Mesenteric fat pad (tissue), 1 donor: ENCODE measurements at places on chromosomes 6 and 20. TPM values are rescaled to one million over a fixed set of nuclear protein-coding genes. Genes with fewer than 3 reads are reported as not detected.

The RTN4IP1 gene
- 4.8 TPM for total RNA-seq

The FAM83C gene
- not detected for total RNA-seq

- DNase-seq, result no peak
These were observed 68.7 kb downstream of the PLAGL1 start for GRCh38 chr6:143939364-143939763.

The PGC gene
- not detected for total RNA-seq

DNA sequence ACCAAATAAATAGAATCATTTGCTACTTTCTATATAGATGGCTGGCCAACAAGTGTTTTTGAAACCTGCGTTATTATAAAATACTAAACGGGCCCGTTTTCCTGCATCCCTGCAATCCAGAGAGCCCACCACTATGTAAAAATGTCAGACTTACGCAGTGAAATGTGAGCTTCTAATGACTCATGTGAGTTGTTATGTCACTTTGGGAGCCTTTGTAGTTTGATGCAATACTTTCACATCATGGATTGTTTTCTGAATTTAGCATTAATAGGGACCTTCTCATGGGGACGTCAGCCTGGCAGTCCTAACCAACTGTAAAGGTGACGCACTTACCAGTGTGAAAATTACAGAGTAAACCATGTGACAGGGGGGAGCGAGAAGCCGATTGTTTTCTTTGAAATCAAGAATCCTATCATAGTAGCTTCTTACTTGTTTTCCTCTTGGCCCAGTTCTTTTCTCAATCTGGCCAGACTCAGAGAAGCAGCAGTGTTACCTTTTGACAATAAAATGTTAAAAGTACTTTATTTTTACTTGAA is 75.3 kb downstream of the SSR1 start:
- no peak for DNase-seq

DNA sequence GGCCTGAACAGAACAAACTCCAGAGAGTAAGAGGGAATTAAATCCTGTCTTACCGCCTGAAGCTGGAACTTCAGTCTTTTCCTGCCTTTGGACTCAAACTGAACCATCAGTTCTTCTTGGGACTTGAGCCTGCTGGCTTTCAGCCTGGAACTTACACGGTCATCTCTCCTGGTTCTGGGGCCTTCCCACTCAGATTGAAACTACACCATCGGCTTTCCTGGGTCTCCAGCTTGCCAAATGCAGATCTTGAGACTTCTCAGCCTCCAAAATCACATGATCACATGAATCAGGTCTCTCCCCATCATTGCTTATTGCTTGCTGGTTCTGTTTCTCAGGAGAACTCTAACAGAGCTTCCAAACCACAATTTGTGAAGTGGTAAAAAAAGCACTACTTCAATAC is 276.3 kb downstream of the KIF16B start:
- DNase-seq, result no peak

DNA sequence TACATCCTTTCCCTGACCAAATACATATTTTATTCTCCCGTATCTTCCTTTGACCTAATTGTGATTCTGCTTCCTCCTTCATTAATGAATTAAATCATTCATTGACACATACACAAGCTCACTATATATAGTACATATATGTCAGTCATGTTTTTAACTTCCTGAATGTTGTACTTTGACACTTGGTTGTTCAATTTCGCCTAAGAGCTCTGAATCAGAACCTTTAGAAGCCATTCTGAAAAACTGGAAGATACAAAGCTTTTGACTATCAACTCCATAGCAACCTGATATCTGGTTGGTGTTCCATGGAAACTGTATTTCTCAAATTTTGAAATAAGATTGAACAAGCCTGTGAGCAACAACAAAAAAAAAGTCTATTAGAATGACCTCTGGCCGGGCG is 27.3 kb upstream of the HFE start:
- DNase-seq, result no peak

- DNase-seq, result no peak
These were observed 45.3 kb downstream of the JARID2 start for GRCh38 chr6:15290962-15291704.

The CDH4 gene
- not detected for total RNA-seq

The PTCRA gene
- not detected for total RNA-seq

DNA sequence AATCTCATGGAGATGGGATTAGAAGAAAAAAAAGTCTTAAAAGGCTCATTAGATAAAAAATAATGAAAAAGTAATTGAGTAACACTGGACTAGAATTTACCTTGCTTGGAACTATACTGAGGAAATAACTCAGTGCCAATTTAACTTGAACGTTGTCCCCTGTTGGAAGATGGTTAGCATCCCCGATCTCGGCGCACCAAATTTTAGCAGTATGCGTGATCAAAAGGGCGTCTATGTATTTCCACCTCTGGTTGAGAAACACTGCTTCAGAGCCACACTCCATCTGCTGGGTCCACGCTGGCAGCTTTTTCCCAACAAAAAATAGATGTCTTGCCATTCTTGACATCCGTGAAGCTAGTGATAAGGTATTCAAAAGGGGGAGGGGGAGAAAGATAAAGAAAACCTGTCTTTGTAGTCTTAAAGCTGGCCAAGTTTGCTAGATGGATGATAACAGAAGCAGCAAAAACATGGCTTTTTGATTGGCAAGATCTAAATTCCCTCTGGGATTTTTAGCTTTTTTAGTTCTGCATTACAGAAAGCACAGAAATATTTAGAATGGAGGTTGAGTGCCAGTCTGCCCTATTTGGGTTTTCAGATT is 6.4 kb downstream of the HINT3 start:
- no peak for DNase-seq

GRCh38 chr6:27237089-27237803 is 10.3 kb upstream of the PRSS16 start:
- DNase-seq, result no peak
